ENCODE measurements at places on chromosomes 13 and 19. TPM values are rescaled to one million over a fixed set of nuclear protein-coding genes. Genes with fewer than 3 reads are reported as not detected.
A peak's percentile ranks its signal among the peaks of the same experiment; 100 is the strongest.

The ZNF714 gene
- total RNA-seq, result 39.3 TPM

- no peak for DNase-seq
Measured at GRCh38 chr19:17933414-17934129, 757 bp downstream of the CCDC124 start.

DNA sequence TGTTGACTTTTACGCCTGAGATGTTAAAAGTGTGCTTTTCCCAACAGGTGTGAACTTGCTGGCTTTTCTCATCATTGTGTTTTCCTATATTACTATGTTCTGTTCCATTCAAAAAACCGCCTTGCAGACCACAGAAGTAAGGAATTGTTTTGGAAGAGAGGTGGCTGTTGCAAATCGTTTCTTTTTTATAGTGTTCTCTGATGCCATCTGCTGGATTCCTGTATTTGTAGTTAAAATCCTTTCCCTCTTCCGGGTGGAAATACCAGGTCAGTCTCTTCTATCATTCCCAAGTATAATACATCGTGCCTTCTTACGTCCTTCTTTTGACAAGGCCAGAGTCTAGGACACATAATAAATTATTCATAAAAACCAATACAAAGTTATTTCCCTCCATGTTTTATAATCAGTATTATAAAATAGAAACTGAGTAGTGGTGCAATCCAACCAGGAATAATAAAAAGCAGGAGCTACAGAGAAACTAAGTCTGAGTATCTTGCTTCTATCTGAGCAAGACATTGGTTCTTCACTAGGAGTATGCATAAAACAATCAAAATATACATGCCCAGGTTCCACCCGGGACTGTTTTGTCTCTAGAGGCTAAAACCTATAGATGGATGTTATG is 57.9 kb downstream of the RXFP2 start:
- peak; percentile 48 for DNase-seq

DNA sequence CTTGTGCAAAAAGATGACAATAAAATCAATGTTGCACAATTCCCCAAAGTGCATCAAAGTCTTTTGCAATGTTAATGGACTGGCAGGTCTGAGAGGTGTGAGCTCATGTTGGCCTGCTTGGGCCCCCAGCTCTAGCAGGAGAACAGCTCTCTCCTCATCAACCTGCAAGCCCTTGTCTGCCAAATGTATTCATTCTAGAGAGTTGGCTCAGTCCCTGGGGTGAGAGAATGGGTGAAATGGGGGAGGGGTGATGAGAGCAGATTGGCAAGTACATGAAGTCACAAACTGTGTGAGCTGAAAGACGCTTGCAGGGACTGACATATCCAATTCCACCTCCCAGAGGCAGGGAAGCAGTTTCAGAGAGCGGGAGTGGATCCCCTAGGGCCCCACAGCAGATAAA is 465.1 kb upstream of the ZNF507 start:
- DNase-seq, result no peak

GRCh38 chr13:106329941-106330340 is 205.5 kb downstream of the EFNB2 start:
- DNase-seq, result no peak

GRCh38 chr19:33758541-33759013 is 38.1 kb upstream of the KCTD15 start:
- peak; percentile 68 for DNase-seq

GRCh38 chr13:52999093-52999696 is 29.4 kb upstream of the OLFM4 start:
- DNase-seq, result no peak

DNA sequence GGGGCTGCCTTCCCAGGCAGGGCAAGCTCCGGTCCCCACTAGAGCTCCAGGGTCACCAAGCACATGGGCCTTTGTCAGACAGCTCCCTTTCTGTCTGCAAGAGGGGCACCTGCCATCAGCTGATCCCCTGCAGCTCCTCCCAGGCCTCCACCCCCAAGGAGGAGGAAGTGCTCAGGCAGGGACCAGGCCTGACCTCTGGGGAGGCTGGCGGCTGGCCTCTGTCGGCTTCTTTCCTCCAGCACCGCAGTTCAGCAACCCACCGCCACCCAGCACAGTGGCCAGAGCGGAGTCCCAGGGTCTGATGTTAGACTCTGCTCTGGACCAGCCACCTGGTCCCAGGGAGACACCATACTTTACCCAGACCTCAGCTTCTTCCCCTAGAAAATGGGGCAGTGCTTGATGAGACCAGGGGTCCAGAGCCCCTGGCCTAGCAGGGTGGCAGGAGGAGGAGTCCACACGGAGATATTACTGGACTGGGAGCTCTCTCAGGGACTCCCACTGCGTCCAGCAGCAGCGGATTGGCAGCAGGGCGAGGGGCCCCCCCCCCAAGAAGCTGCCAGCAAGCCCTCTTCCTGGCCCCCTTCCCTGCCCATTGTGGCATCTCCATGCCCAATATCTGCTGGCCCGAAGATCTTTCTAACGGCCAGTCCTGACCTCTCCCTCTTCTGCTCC is 24.1 kb downstream of the NKPD1 start:
- DNase-seq, result no peak

GRCh38 chr19:14394167-14394566 is 12.9 kb downstream of the ADGRE5 start:
- DNase-seq, result no peak

- no peak for DNase-seq
Measured at GRCh38 chr19:38012944-38013343, 105.9 kb downstream of the SIPA1L3 start.

GRCh38 chr13:23159760-23160637 is 20.8 kb upstream of the SGCG start:
- DNase-seq, result no peak

- no peak for DNase-seq
Measured at GRCh38 chr13:113145496-113145895, 13.0 kb upstream of the PROZ start.

GRCh38 chr19:47156861-47157430 is 26.3 kb downstream of the SAE1 start:
- no peak for DNase-seq

- DNase-seq, result no peak
Measured at GRCh38 chr19:3721887-3722442, 13.8 kb downstream of the TJP3 start.

DNA sequence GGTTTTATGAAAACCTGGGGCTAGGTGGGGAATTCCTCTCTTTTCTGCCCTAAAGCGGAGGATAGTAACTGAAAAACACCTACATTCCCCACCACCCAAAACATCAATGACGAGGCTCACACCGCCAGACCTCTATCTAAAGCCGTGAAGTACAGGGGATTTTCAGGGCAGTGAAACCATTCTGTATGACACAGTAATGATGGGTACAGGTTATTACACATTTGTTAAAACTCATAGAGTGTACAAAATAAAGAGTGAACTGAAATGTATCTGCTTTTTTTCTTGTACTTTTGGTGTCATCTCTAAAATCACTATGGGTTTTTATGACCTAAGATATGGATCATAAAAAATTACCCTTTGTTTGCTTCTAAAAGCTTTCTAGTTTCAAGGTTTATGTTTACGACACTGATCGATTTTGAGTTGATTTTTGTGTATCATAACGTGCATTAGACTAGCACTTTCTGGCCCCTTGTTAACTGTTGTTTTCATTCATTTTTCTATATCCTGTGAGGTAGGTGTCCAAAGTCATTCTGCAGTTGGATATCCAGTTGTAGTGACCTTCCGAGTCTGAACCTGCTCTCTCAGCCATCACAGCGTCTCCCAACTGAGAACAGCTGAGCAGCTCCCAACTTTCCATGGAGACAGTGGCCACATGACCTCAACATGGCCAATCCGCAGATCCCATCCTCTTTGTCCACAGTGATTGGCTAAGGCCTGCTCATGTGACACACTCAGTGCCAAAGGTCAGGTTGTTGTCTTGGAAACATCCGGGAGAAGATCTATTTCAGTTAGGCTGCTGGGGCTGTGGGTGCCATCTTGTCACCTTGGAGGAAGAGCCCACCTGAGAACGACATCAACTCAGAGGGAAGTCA is 10.3 kb downstream of the MBD3L2B start:
- no peak for DNase-seq
